ENCODE measurements at places on chromosomes 7 and 10.
A peak's percentile ranks its signal among the peaks of the same experiment; 100 is the strongest.

DNA sequence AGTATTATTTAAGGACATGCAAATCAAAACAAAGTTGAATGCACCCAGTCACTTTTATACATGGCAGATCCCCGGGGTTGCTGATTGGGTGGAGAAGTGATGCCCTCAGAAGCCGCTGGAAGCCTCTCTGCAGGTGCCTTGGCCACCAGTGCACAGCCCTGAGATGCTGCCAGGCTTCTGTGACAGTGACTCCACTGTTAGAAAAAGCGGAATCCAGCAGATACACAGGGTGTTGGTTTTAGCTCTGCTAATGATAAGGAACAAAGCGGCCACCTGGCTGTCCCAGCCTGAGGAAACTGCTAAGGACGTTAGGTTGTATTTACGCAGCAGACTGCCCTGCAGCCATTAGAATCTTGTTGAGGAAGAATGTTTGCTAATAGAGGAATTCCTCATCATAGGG lies 47.5 kb downstream of the JAKMIP3 start:
- H3K4me3 ChIP-seq = no peak overlapping the region
- H3K27me3 ChIP-seq = no peaks in the 10 kb centered on the region
- no peak for DNase-seq
- no peak overlapping the region for H3K27ac ChIP-seq

DNA sequence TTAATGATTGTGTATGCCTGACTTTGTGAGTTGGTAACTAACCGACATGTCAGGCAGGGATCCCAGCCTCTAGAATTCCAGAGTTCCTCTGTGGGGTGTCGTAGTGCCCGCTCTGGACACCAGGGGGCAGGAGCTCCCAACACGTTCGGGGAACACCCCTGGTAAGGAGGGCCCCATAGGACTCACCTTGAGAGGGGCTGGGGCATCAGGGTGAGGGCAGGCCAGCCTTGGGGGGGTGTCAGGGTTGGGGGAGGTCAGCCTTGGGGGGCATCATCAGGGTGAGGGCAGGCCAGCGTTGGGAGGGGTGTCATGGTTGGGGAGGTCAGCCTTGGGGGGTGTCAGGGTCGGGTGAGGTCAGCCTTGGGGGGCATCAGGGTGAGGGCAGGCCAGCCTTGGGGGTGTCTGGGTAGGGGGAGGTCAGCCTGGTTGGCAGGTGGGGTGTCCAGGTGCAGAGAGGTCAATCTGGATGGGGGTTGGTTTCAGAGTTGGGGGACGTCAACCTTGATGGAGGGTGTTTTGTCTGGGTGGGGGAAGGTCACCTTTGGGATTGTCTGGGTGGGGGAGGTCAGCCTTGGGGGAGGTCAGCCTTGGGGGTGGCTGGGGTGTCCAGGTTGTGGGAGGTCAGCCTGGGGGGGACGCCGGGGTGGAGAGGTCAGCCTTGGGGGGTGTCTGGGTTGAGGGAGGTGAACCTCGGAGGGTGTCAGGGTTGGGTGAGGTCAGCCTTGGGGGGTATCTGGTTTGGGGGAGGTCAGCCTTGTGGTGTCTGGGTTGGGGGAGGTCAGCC lies 45.6 kb upstream of the SUN1 start:
- H3K4me3 ChIP-seq = no peak overlapping the region
- DNase-seq = peak; percentile 63
- H3K27me3 ChIP-seq = no peaks in the 10 kb centered on the region
- H3K4me1 ChIP-seq = no peaks in the 10 kb centered on the region
- no peak overlapping the region for H3K27ac ChIP-seq

DNA sequence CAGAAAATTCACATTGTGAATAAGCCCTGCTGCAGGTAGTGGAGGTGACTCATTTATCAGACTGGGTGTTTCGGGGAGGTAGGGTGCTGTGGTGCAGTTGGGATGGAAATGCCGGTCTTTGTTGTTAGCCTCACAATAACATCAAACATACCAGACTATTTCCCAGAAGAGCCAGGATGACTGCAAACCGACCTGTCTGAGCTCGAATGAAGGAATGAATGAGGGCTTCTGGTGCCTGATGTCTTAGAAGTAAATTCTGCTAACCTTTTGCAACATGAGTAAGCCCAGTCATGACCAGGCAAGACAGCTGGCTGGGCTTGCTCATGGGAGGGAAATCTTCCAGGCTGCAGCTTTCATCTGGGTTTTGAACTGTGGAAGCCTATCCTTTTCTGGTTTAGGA lies 2.4 kb upstream of the VDAC2 start:
- peak; percentile 83 for DNase-seq
- no peak overlapping the region for H3K4me3 ChIP-seq
- H3K27ac ChIP-seq = peak overlapping the region; percentile 40
- no peaks in the 10 kb centered on the region for H3K27me3 ChIP-seq
- peaks cover 14% of the 10 kb centered on the region for H3K4me1 ChIP-seq
- no peaks in the 10 kb centered on the region for H3K36me3 ChIP-seq

DNA sequence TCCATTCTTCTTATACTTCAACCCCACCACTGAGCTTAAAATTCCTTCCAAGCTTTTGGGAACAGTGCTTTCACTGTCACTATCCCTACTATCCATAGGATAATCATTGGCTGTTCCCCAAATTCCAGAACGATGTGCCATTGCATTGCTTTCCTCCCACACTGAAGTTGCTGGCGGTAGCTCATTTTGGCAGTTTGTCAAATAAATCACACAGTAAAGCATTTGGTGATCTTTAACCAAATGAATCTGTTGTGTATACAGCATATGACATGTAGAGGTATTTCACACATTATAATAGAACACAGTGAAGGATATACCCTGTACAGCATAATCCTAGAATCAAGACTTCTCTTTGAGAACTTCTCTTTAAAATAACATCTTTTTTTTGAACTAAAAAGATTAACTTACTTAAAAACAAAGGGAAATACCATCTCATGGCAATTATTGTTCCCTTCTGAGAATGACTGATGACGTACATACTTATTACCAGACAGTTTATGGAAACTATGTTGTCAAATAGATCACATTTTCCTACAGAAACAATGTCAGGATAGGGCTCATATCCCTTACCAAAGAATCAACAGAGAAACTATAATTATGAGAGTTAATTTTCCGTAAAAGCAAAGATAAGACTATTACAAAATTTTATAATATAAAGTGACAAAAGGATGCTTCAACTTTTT lies 93.6 kb downstream of the CTNNA3 start:
- peaks cover 5% of the 10 kb centered on the region for H3K4me1 ChIP-seq
- H3K27me3 ChIP-seq = no peaks in the 10 kb centered on the region
- H3K27ac ChIP-seq = peak overlapping the region; percentile 12

GRCh38 chr10:120514035-120514620 lies 57.1 kb downstream of the PLPP4 start:
- H3K36me3 ChIP-seq = no peaks in the 10 kb centered on the region
- H3K27ac ChIP-seq = no peak overlapping the region
- H3K4me3 ChIP-seq = no peak overlapping the region
- DNase-seq = peak; percentile 57
- H3K4me1 ChIP-seq = no peaks in the 10 kb centered on the region
- no peaks in the 10 kb centered on the region for H3K27me3 ChIP-seq

- H3K4me1 ChIP-seq = no peaks in the 10 kb centered on the region
- no peak overlapping the region for H3K4me3 ChIP-seq
- no peak overlapping the region for H3K27ac ChIP-seq
- H3K27me3 ChIP-seq = no peaks in the 10 kb centered on the region
- no peaks in the 10 kb centered on the region for H3K36me3 ChIP-seq
- DNase-seq = no peak
Observed at GRCh38 chr7:42747044-42747443, 164.8 kb downstream of the C7orf25 start.

GRCh38 chr10:48603421-48604038 lies 1.3 kb downstream of the ARHGAP22 start:
- peak overlapping the region; percentile 79 for H3K27ac ChIP-seq
- H3K4me3 ChIP-seq = peak overlapping the region; percentile 79
- H3K27me3 ChIP-seq = no peaks in the 10 kb centered on the region
- H3K4me1 ChIP-seq = peaks cover 46% of the 10 kb centered on the region
- DNase-seq = no peak

DNA sequence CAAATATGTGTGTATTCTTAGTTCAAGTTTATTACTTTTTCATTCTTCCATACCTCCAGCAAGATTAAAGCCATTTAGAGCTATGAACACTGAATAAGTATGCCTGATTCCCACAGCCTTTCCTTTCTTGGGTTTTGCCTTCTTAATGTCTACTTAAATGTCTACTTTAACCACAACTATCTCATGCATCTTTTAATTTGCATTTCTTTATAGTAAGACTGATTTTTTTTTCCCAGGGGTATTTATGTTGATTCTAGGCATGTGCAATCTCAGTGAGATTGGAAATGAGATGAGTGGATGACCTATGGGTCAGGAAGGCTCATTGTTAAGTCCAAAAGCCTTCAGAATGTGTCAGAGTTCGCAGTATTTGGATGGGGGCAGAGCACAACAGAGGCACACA lies 3.6 kb downstream of the PCBD1 start:
- no peak overlapping the region for H3K4me3 ChIP-seq
- peaks cover 5% of the 10 kb centered on the region for H3K4me1 ChIP-seq
- no peak overlapping the region for H3K27ac ChIP-seq
- H3K36me3 ChIP-seq = peaks cover 2% of the 10 kb centered on the region
- DNase-seq = no peak

DNA sequence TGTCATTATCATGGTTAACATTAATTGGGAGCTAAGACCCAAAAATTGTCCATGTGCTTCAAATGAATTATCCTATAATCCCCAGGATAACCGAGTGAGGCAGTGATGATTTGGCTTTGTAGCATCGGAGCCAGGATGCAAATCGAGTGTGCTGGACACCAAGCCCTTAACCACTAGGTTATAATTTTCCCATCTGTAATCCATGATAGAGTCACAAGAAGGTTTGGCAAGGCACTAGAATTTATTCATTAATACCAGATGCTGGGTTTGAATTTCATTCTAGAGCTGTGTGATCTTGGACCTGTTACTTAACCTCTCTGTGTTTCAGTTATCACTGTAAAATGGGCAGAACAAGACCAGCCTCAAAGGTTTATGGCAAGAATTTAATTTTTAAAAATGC lies 21.0 kb upstream of the ITGB1 start:
- DNase-seq = peak; percentile 49
- no peaks in the 10 kb centered on the region for H3K36me3 ChIP-seq
- H3K4me1 ChIP-seq = peaks cover 28% of the 10 kb centered on the region
- peak overlapping the region; percentile 98 for H3K27ac ChIP-seq

- DNase-seq = no peak
- H3K4me3 ChIP-seq = no peak overlapping the region
- no peaks in the 10 kb centered on the region for H3K27me3 ChIP-seq
- peaks cover 2% of the 10 kb centered on the region for H3K4me1 ChIP-seq
Observed at GRCh38 chr10:112751651-112752050, 198.4 kb upstream of the TCF7L2 start.

GRCh38 chr7:69857014-69857413 lies 258.7 kb downstream of the AUTS2 start:
- DNase-seq = no peak
- no peak overlapping the region for H3K4me3 ChIP-seq
- no peaks in the 10 kb centered on the region for H3K36me3 ChIP-seq
- H3K27me3 ChIP-seq = no peaks in the 10 kb centered on the region

- no peak overlapping the region for H3K27ac ChIP-seq
- H3K4me1 ChIP-seq = no peaks in the 10 kb centered on the region
- H3K4me3 ChIP-seq = peak overlapping the region; percentile 54
- no peak for DNase-seq
- no peaks in the 10 kb centered on the region for H3K36me3 ChIP-seq
Observed at GRCh38 chr10:80409121-80409520, 770 bp downstream of the PRXL2A start.

GRCh38 chr10:35377050-35377728 lies 40.9 kb downstream of the CCNY start:
- no peaks in the 10 kb centered on the region for H3K36me3 ChIP-seq
- H3K4me1 ChIP-seq = peaks cover 5% of the 10 kb centered on the region
- DNase-seq = no peak
- no peak overlapping the region for H3K27ac ChIP-seq
- H3K27me3 ChIP-seq = no peaks in the 10 kb centered on the region
- no peak overlapping the region for H3K4me3 ChIP-seq

DNA sequence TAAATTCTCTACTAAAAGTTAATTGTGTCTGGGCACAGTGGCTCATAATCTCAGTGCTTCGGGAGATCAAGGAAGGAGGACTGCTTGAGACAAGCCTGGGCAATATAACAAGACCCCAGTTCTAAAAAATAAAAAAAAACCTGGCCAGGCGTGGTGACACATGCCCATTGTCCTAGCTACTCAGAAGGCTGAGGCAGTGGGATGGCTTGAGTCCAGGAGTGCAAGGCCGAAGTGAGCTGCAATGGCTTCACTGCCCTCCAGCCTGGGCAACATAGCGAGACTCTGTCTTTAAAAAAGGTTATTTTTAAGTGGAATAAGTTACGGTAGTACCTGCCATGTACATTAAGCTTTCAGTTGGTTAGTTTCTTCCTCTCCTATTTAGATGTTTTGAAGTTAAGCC lies 28.9 kb downstream of the CDK14 start:
- H3K36me3 ChIP-seq = no peaks in the 10 kb centered on the region
- no peak overlapping the region for H3K4me3 ChIP-seq
- H3K27ac ChIP-seq = peak overlapping the region; percentile 24
- H3K4me1 ChIP-seq = peaks cover 17% of the 10 kb centered on the region

GRCh38 chr7:43584195-43584586 lies 1.3 kb downstream of the STK17A start:
- H3K27ac ChIP-seq = peak overlapping the region; percentile 92
- peak; percentile 78 for DNase-seq
- H3K27me3 ChIP-seq = no peaks in the 10 kb centered on the region
- no peaks in the 10 kb centered on the region for H3K36me3 ChIP-seq

DNA sequence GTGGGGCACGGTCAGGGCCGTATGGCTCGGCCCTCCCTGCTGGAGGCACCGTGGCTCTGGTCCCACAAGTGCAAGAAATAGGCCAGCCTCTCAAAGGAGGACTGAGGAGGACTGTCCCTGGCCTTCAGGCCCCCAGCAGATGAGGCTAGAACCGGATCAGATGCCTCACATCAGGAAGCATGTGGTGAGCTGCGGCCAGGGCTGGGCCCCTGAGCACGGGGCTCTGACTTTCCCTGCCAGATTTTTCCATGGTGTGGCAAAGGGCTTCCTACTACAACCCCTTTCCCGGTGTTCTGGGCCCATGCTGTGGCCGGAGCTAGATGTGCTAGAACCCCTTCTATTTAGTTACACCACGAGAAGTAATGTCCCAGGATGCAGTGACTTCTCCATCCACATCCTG lies 100.4 kb downstream of the TCERG1L start:
- no peaks in the 10 kb centered on the region for H3K4me1 ChIP-seq
- DNase-seq = no peak
- no peaks in the 10 kb centered on the region for H3K36me3 ChIP-seq
- no peak overlapping the region for H3K4me3 ChIP-seq
- no peak overlapping the region for H3K27ac ChIP-seq
- no peaks in the 10 kb centered on the region for H3K27me3 ChIP-seq

DNA sequence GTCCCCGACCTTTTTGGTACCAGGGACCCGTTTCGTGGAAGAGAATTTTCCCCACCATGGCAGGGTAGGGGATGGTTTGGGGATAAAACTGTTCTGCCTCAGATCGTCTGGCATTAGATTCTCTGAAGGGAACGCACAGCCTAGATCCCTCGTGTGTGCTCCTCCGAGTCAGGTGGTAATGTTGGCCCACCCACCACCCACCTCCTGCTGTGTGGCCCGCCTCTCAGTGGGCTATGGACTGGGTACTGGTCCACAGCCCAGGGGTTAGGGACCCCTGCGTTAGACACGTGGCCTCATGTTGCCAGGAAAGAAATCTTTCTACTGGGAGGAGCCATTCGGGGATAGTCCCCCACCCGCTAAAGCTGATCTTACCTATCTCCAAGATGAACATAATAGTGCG lies 27.0 kb downstream of the PFKFB3 start:
- no peak overlapping the region for H3K27ac ChIP-seq
- no peaks in the 10 kb centered on the region for H3K4me1 ChIP-seq
- H3K36me3 ChIP-seq = peaks cover 32% of the 10 kb centered on the region
- no peaks in the 10 kb centered on the region for H3K27me3 ChIP-seq
- DNase-seq = no peak

- no peaks in the 10 kb centered on the region for H3K27me3 ChIP-seq
- H3K4me3 ChIP-seq = no peak overlapping the region
- no peaks in the 10 kb centered on the region for H3K36me3 ChIP-seq
- no peak for DNase-seq
- no peaks in the 10 kb centered on the region for H3K4me1 ChIP-seq
Observed at GRCh38 chr10:96270571-96270970, 798 bp downstream of the BLNK start.

Measured in fibroblast of lung (primary cell).